Esophagus squamous epithelium (tissue), 5 donors: ENCODE measurements at places on chromosomes 2 and 18.

GRCh38 chr18:79601234-79601633, 78.4 kb upstream of the CTDP1 start:
- no peak for DNase-seq

GRCh38 chr2:43020296-43020695, 206.1 kb downstream of the ZFP36L2 start:
- DNase-seq = no peak

- DNase-seq = no peak
These were observed 584 bp upstream of the DNER start for GRCh38 chr2:229714736-229715541.

DNA sequence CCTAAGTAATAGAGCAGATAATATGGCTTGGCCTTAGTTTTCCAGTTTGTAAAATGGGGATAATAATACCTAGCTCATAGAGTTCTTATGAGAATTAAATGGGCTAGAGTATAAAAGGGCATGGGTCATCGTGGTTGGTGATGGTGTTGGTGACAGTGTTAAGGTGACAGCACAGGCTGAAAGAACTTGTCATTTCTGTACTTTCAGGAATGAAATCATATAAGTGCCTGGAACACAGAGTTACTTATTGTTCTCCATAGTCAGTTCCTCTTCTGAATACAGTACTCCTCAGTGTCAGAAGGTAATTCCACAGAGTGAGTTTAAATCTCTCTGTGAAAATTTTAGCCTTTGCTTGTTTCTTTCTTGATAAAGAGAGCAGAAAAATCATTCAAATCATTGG, 42.4 kb downstream of the KIF5C start:
- no peak for DNase-seq

DNA sequence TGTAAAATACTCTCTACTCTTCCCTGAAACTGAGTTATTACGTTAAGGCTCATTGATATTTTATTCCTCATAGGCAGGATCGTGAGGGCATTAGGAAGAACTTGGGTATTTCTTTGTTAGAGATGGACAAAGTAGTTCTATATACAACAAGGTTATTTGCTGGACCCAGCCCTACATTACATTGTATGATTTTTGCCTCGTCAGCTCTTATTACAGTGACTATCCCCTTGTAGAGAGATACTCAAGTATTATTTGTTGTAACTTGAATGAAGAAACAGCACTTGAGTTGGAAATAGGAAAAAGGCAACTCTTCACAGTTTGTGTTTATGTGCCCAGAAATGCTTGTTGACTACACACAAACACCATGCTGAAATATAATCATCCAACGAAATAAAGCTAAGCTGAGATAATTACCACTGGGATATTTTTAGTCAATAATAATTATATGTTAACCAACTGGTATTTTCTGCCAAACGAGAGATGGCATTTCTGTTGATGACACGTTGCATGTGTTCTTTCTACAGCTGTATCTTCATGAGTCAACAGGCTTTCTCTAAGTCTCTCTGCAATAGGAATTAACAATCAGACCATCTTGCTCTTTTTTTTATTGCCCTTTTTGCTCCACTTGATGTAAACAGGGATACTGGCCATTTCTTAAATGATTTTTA, 947.6 kb downstream of the DPP10 start:
- no peak for DNase-seq

DNA sequence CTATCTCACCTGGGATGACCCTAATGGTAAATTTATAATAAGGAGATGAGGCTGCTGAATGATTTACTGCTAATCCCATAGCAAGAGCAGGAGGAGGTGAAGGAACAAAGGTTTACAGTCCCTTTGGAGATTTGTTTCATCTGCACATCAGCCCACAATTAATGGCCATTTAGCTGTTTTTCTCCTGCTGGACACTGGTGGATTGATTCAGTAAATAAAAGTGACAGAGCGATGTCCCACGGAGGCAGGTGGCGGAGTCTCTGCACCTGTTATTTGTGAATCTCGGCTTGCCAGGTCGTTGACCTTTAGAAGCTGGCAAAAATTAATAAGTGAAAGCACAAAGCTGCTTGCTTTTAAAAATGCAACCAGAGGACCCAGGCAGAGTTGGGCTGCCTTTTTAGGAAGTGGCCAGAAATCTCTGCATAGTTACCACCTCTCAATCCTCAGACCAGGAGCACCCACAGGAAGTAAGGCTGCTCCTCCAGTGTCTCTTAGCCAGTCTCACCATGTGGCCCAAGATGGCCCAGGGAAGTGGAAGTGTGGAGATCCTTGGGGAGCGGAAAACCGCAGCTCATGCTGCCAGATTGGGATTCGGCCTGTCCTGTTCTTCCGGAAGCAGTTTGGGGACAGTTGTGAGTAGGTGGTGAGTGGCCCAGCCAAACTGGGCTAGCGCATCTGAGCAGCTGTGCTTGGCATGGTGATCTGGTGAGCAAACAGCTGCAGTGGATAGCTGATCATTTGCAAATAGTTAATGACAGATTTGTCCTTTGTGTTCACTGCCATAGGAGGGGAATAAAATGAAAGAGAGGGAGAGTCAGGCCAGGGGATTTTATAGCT, 1005.7 kb upstream of the PIK3C3 start:
- no peak for DNase-seq

DNA sequence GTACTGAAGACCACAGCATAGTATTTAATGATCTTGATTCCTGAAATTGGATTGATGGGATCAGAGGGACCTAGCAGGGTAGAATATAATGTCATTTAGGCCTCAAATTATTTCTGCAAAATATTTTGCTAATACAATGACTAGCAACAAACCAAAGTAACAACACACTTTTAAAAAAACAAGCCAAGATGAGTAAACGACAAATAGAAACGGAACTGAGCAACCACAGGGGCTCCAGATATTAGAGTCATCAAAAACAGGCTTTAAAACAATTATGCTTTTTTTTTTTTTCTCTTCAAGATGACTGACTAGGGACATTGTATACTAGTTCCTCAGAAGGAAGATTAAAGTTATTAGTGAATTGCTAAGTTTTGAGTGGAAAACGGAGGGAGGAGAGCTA, 447.1 kb upstream of the MMADHC start:
- no peak for DNase-seq

- DNase-seq = no peak
These were observed 9.0 kb downstream of the MBP start for GRCh38 chr18:77123320-77124231.

- no peak for DNase-seq
These were observed 269.3 kb downstream of the TNS1 start for GRCh38 chr2:217733461-217733860.

DNA sequence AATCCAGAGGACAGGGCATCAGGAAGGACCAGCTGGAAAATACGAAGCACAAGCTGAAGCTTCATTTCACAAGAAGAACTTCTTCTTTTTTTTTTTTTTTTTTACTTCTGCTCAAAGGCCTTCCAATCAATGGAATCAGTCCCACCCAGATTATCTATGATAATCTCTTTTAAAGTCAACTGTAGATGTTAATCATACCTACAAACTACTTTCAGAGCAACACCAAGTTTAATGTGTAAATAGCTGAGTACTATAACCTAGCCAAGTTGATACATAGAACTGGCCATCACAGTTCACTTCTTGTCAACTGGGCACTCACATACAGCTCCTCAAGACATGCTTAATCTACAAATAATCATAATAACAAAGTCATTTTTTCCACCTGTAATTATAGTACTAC, 1645.9 kb upstream of the CELF4 start:
- DNase-seq = no peak

GRCh38 chr18:26746398-26746797, 119.1 kb downstream of the AQP4 start:
- no peak for DNase-seq

GRCh38 chr2:55779459-55780421, 86.1 kb upstream of the PNPT1 start:
- DNase-seq = no peak

- DNase-seq = no peak
These were observed 315.8 kb upstream of the NRP2 start for GRCh38 chr2:205366336-205367060.

GRCh38 chr2:180829261-180829660, 151.1 kb upstream of the UBE2E3 start:
- no peak for DNase-seq

DNA sequence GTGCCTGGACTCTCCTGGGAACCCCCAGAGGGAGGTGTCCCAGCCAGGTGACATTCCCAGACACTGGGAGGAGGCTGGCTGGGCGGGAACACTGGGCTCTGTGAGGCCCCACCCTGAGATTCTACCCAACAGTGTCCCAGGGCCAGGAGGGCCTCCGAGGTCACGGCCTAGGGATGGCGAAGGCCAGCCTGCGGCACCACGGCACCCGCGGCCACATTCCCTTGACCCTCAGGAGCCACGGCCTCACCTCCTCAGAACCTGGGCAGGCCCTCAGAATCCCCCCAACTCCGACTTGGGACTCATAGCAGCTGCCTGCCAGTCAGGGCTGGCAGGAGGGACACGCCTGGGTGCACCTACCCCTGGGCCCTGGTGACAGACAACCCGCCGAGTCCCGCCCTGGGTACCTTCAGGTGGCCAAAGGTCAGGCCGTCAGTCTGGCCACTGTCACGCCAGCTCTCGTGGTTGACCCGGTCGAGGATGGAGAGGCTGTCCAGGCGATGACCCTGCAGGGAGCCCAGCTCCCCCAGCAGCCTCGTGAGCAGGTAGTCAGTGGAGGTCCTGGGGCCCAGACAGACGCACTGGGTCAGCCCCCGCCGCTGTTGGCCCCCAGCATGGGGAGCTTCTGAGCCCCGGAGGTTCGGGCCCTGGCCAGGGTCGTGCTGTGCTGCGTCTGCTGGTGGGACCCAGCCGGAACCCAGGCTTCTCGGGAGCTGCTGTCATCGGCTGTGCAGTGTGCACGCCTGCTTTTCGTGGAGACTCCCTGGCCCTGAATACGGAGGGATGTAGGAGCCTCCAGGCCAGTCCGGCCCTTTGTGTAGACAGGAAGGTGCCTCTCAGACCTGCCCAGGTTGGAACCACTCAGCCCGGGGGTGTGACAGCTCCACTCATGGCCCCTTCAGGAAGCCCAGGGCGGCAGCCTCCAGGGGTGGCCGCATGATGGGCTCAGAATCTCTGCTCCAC, 6.1 kb downstream of the MAB21L4 start:
- no peak for DNase-seq

DNA sequence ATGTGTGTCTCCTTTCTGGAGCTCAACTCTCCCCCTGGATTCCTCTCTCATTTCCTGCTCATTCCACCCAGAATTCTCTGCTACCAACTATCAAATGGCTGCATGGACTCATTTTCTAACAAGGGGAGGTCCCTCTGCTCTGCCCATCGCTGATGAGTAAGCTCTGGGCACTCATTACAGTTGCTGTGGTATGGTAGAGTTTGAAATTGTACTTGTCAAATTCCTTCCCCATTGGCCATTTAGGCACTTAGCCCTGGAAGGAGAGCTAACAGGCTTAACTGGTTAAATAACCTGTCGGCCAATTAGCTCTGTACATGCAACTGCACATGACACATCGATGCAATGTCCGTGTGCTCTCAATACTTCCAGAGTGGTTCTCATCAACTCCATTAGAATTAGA, 20.4 kb downstream of the COL6A3 start:
- DNase-seq = no peak

- DNase-seq = no peak
These were observed 52.7 kb downstream of the FHOD3 start for GRCh38 chr18:36350251-36350651.

GRCh38 chr2:216034065-216034464, 20.7 kb upstream of the MREG start:
- DNase-seq = no peak

DNA sequence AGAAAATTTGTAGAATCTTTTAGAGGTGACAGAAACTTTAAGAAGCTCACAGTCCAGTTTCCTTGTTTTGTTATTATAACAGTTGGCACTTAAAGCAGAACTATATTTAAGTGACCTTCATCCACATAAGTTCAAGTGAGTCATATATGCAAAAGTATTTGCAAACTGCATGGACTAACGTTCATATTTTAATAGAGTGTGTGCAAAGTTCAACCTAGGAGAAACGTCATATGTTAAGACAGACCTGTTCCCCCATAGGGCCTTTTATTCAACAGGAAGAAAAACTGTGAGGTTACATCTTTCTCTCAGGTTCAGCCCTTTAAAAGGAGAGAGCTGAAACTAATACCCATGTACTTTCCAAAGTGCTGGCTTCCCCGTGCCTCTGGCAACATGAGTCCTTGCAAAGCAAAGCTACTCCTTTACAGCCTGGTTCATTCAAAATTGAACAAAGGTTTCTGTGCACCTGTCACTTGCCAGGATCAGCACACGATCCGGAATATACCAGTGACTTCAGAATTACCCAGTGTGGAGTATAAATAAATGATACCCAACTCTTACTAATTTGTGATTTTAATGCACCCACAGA, 280.0 kb upstream of the RAB12 start:
- no peak for DNase-seq

DNA sequence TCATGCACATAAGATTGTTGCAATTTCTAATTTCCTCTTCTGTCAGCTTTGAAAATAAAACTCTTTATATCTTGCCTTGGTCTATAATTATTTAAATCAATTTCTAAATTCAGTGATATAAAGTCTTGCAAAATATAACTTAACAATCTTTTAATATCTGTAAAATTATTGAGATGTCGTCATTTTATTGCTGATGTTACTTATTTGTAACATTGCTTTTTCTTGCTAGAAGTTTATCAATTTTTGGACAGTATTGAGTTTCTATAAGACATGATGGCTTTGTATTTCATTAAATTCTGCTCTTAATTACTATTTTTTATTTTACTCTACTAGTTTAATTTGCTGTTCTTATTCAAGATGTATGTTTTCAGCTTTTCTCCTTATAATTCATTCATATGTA, 1036.5 kb downstream of the TMEM182 start:
- DNase-seq = no peak

- DNase-seq = no peak
These were observed 68.3 kb downstream of the CTAGE1 start for GRCh38 chr18:22349317-22349898.

- no peak for DNase-seq
These were observed 131.6 kb upstream of the OTX1 start for GRCh38 chr2:62919041-62919440.

- no peak for DNase-seq
These were observed 223.4 kb upstream of the RND3 start for GRCh38 chr2:150710916-150711315.

DNA sequence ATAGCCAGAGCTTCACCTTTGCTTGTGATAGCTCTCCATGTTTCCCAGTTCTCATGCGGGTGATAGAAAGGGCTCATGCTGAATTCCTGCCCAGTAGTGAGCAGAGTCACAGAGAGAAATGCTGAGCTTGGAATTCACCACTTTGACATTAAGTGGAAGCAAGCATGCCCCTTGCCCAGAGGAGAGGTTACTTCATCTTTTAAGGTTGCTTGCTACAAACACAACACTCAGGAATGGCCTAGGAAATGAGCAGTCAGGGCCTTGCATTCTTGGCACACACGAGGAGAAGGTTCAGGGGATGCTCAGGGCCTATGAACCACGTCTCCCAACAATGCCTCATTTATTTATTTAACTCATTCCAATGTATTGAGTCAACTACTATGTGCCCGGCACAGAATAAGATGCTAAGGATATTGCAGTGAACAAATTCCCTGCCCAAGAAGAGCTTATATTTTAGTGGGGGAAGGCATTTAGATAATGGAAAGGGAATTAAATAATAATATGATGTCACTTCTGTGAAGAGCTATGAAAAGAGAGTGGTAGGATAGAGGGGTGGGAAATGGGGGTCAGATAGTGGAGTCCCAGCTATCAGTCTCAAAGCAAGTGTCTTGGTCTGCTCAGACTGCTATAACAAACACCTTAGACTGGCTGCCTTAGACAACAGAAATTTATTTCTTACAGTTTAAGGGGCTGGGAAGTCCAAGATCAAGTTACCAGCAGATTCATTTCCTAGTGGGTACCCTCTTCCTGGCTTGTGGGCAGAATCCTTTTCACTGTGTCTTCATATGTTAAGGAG, 42.1 kb downstream of the DDX18 start:
- no peak for DNase-seq
